Tibial nerve (tissue), 4 donors: ENCODE measurements at places on chromosomes 3 and 15.

- no peaks in the 10 kb centered on the region for H3K4me1 ChIP-seq
- H3K27ac ChIP-seq, result no peak overlapping the region
- H3K27me3 ChIP-seq, result no peaks in the 10 kb centered on the region
These were observed 169.3 kb upstream of the LRRN1 start for GRCh38 chr3:3629911-3630310.

GRCh38 chr3:141789281-141789680 lies 26.1 kb downstream of the GRK7 start:
- H3K36me3 ChIP-seq, result no peaks in the 10 kb centered on the region
- no peaks in the 10 kb centered on the region for H3K27me3 ChIP-seq
- no peak for DNase-seq

DNA sequence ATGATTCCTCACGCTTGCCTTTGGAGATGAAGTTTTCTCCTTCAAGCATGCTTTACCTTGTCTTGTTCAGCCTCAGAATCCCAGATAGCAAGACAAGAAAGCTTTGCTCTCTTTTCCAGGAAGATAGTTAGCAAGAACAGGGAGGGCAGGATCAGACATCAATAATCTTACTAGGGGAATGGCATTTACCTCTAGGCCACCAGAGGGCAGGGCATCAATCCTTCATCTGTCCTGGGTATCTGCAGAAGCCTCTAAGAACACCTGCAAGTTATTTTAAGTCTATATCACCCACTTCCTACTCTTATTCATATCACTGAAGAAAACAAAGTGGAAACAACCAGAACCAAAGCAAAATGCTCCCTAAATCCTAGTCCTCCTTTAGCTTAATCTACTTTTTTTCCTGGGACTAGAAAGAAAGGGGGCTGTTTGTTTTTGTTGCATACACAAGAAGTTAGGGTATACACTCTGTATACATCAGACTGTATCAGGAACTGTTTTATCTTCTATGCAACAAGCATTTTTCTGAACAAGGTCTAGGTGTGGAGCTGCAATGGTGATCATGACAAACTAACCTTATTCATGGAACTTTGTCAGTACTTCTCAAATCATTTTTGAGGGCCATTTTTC lies 862.5 kb downstream of the CADM2 start:
- H3K27ac ChIP-seq, result no peak overlapping the region
- no peaks in the 10 kb centered on the region for H3K4me1 ChIP-seq
- H3K4me3 ChIP-seq, result no peak overlapping the region
- DNase-seq, result no peak
- H3K36me3 ChIP-seq, result no peaks in the 10 kb centered on the region
- no peaks in the 10 kb centered on the region for H3K27me3 ChIP-seq

- no peaks in the 10 kb centered on the region for H3K4me1 ChIP-seq
- no peaks in the 10 kb centered on the region for H3K27me3 ChIP-seq
- no peak for DNase-seq
- H3K36me3 ChIP-seq, result peaks cover 68% of the 10 kb centered on the region
- H3K27ac ChIP-seq, result peak overlapping the region; percentile 46
These were observed 336.2 kb upstream of the TPM1 start for GRCh38 chr15:62706317-62706716.

DNA sequence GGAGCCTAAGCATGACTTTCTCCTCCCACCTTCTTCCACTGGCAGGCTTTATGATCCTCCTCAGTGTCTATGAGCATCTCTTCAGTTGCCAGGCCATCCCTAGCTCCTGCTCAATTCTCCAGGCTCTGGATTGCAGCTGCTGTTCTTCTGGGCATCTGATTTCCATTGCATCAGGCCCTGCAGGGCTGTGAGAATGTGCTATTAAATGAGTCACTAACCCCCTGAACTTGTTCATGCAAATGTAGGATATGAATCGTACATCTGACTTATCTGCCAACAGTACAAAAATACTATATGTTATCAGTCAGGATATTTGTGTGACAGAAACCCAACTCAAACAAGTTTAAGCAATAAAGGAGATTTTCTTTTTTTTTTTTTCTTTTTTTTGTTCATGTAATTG lies 11.9 kb downstream of the GPR176 start:
- no peaks in the 10 kb centered on the region for H3K27me3 ChIP-seq
- H3K4me1 ChIP-seq, result no peaks in the 10 kb centered on the region
- no peak for DNase-seq
- H3K4me3 ChIP-seq, result no peak overlapping the region
- H3K27ac ChIP-seq, result no peak overlapping the region

- no peak for DNase-seq
- no peaks in the 10 kb centered on the region for H3K27me3 ChIP-seq
- no peaks in the 10 kb centered on the region for H3K36me3 ChIP-seq
- H3K4me3 ChIP-seq, result no peak overlapping the region
- H3K4me1 ChIP-seq, result no peaks in the 10 kb centered on the region
These were observed 5.0 kb upstream of the LYSMD4 start for GRCh38 chr15:99738021-99738847.
